ENCODE measurements at places on chromosomes 12 and 14. TPM values are rescaled to one million over a fixed set of nuclear protein-coding genes. Genes with fewer than 3 reads are reported as not detected.

GRCh38 chr12:57630891-57631433 is 2.0 kb downstream of the B4GALNT1 start:
- no peaks in the 10 kb centered on the region for H3K36me3 ChIP-seq
- no peak for DNase-seq
- peaks cover 65% of the 10 kb centered on the region for H3K27me3 ChIP-seq

DNA sequence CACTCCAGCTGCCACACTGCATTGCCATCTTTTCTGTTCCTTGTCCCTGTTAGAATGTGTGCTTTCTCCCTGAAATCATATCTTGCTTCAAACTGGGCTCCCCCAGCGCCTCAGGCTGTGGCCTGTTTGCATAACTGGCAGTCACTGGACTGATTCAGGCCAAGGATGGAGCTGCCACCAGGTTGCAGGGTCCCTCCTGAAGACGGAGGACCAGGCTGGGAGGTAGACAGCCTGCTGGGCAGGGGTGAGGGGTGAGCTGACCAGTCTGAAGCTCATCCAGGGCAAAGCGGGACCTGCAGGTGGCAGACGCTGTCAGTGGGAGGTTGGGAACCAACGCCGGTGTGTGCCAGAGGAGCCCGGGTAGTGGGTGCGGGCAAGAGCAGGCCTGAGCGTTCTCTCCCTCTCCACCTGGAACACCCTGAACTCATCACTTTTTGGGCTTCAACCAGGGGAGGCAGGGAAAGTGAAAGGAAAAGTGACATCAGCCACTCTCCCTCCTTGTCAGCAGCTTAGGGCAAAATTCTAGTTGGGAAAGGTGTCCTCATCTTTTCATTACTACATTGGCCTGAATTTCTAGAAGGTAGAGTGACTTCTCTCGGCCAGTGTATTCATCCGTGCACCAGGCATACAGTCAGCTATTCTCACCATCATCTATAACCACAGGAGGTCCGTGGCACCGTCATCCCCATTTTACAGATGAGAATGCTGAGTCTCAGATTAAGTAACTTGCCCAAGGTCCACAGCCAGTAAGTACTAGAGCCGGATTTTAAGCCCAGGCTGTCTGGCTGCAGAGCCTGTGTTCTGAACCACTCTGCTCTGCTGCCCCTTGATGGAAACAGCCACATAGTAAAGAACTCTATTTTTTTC is 219.1 kb downstream of the SLC41A2 start:
- H3K4me3 ChIP-seq: no peak overlapping the region
- H3K27ac ChIP-seq: no peak overlapping the region
- H3K4me1 ChIP-seq: peaks cover 62% of the 10 kb centered on the region

DNA sequence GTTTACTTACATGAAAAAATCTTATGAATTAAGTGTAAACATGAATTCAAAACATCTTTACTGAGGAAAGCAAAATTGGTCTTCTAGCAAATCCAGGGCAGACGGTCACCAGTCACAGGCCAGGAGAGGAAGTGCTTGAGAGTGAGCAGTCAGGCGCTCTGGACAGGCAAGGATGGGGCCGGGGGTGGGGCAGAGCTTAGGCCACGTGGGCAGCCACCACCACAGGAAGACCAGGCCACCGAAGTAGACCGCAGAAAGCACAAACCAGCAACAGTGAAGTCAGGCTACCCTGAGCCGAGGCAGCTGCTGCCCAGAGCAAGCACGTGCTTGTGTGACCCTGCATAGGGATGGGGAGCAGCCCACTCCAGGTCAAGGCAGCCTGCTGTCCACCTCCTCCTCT is 33.5 kb downstream of the SLC6A12 start:
- H3K4me1 ChIP-seq: no peaks in the 10 kb centered on the region
- no peak overlapping the region for H3K27ac ChIP-seq
- no peak overlapping the region for H3K4me3 ChIP-seq
- no peaks in the 10 kb centered on the region for H3K36me3 ChIP-seq
- no peak for DNase-seq

GRCh38 chr12:110343736-110344555 is 59.6 kb downstream of the ANAPC7 start:
- peaks cover 17% of the 10 kb centered on the region for H3K4me1 ChIP-seq
- H3K36me3 ChIP-seq: peaks cover 67% of the 10 kb centered on the region
- no peak for DNase-seq
- H3K27me3 ChIP-seq: no peaks in the 10 kb centered on the region

- no peaks in the 10 kb centered on the region for H3K27me3 ChIP-seq
- no peaks in the 10 kb centered on the region for H3K36me3 ChIP-seq
- H3K27ac ChIP-seq: no peak overlapping the region
- H3K4me3 ChIP-seq: no peak overlapping the region
- H3K4me1 ChIP-seq: no peaks in the 10 kb centered on the region
These were observed 108.9 kb downstream of the SLC6A15 start for GRCh38 chr12:84803661-84804060.

Gene NFE2
- total RNA-seq: not detected

DNA sequence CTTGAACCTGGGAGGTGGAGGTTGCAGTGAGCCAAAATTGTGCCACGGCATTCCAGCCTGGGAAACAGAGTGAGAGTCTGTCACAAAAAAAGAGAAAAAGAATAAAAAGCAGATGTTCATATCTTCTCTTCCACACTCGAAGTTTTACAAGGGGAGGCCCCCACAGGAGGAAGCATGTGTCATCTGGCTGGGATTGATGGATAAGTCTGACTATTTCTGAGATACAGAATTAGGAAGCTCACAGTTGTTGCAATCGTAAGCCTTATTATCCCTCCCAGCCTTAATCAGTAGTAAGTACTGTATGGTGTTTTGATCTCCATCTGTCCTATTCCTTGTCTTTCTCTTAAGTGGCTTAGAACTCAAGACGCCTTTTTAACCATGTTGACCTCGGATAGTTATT is 31.9 kb upstream of the RASSF8 start:
- no peak for DNase-seq
- H3K4me3 ChIP-seq: no peak overlapping the region
- H3K4me1 ChIP-seq: no peaks in the 10 kb centered on the region
- H3K36me3 ChIP-seq: no peaks in the 10 kb centered on the region

Gene SERPINA9
- not detected for total RNA-seq

GRCh38 chr12:27652174-27652763 is 44.0 kb upstream of the REP15 start:
- H3K4me3 ChIP-seq: no peak overlapping the region
- H3K27me3 ChIP-seq: no peaks in the 10 kb centered on the region
- H3K4me1 ChIP-seq: peaks cover 4% of the 10 kb centered on the region
- peak; percentile 44 for DNase-seq

DNA sequence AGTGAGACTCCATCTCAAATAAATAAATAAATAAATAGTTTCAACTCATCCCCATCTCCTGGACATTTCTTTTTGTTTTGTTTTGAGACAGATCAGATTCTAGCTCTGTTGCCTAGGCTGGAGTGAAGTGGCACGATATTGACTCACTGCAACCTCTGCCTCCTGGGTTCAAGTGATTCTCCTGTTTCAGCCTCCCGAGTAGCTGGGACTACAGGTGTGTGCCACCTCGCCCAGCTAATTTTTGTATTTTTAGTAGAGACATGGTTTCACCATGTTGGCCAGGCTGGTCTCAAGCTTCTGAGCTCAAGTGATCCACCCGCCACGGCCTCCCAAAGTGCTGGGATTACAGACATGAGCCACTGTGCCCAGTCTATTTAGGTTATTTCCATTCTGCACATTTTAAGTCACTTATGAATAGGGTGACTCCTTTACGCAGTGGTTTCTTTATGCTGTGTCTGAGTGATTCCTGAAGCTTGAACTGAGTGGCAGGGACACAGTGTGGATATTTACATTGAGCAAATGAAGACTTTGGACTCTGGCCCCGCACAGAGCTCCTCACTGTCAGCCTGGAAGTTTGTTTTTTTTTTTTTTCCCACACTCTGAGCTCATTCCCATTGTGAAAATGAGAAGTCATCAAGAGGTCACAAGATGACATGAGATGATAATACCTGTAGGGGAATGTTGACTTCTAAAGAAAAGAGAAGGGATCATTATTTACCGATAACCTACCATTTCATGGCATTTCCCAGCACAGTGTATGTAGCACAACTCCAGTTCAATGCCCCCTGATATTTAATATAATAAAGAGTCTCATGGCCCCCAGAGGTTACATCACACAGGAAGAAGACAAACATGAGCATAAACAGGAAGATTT is 72.6 kb downstream of the TBX3 start:
- peaks cover 8% of the 10 kb centered on the region for H3K27me3 ChIP-seq
- no peak overlapping the region for H3K27ac ChIP-seq
- no peaks in the 10 kb centered on the region for H3K4me1 ChIP-seq

DNA sequence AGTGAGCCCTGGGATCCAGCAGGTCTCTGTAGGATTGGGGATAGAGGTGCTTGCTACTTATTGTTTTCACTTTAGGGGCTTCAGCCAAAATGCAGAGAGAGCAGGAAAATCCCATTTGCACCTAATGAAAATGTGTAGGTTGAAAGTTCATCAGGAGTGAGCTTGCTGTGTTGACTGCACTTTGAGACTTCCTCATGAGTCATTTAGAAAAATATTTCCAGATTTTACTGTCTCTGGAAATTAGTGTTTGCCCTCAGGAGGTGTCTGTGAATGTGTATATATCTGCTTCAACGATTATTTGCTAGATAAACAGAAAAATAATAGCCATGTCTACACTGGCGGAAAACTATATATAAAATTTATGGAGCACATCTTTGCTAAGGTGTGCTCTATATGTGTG is 159.3 kb downstream of the CAND1 start:
- H3K27me3 ChIP-seq: no peaks in the 10 kb centered on the region
- no peak overlapping the region for H3K4me3 ChIP-seq
- H3K4me1 ChIP-seq: peaks cover 6% of the 10 kb centered on the region
- no peak for DNase-seq

Gene CLIP1
- 50.7 TPM for total RNA-seq

DNA sequence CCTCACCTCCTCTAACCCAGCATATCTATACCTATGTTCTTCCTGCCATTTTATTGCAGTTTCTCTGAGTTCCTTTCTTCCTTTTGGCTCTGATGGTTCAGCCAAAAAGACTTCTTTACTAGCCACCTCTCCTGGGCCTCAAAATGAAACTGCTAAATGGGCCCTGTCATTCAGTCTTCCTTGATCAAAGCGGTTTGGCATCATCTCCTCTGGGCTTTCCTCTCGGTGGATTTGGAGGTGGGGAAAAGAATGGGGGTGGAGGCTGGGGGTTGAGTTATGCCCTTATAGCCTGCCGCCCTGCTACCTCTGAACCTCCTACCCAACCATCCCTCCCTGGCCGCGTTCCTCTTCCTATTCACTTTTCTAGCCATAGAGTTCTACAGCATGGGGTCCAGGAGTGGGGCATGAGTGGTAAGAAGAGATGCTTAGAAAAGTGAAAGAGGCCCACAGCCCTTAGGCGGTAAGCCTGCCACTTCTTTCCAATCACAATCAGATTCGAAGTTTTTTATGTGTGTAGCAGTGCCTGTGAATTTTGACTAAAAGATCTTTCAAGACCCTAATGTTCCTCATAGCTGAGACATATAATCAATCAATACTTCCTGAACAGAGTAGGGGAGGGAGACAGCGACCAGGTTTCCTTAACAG is 2.5 kb downstream of the AJUBA start:
- H3K36me3 ChIP-seq: no peaks in the 10 kb centered on the region
- H3K27ac ChIP-seq: no peak overlapping the region
- DNase-seq: no peak
- H3K4me1 ChIP-seq: no peaks in the 10 kb centered on the region
- H3K4me3 ChIP-seq: peak overlapping the region; percentile 28
- no peaks in the 10 kb centered on the region for H3K27me3 ChIP-seq

- no peaks in the 10 kb centered on the region for H3K36me3 ChIP-seq
- H3K27ac ChIP-seq: no peak overlapping the region
- no peak for DNase-seq
- no peak overlapping the region for H3K4me3 ChIP-seq
- no peaks in the 10 kb centered on the region for H3K27me3 ChIP-seq
These were observed 1035.0 kb downstream of the SLC16A7 start for GRCh38 chr12:60630796-60631195.

Gene LBHD2
- not detected for total RNA-seq

DNA sequence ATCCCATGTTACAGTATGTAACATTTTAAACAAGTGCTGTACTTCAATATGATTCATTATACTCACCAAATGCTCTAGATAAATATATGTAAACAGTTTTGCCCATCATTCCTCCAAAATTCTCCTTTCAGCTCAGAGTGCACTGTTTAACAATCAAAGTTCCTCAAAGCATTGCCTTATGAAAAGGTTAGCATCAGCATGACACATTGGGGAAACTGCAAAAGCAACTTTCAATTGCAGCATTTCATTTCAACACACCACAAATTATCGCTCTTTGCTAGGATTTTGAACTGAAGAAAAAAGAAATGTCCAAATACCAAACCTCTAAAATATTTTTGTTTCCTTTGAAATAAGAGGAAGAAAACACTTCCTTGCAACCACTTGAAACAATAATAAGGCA is 413.2 kb downstream of the FLRT2 start:
- H3K27me3 ChIP-seq: no peaks in the 10 kb centered on the region
- peaks cover 30% of the 10 kb centered on the region for H3K4me1 ChIP-seq
- no peak overlapping the region for H3K4me3 ChIP-seq
- H3K27ac ChIP-seq: no peak overlapping the region
- DNase-seq: no peak

DNA sequence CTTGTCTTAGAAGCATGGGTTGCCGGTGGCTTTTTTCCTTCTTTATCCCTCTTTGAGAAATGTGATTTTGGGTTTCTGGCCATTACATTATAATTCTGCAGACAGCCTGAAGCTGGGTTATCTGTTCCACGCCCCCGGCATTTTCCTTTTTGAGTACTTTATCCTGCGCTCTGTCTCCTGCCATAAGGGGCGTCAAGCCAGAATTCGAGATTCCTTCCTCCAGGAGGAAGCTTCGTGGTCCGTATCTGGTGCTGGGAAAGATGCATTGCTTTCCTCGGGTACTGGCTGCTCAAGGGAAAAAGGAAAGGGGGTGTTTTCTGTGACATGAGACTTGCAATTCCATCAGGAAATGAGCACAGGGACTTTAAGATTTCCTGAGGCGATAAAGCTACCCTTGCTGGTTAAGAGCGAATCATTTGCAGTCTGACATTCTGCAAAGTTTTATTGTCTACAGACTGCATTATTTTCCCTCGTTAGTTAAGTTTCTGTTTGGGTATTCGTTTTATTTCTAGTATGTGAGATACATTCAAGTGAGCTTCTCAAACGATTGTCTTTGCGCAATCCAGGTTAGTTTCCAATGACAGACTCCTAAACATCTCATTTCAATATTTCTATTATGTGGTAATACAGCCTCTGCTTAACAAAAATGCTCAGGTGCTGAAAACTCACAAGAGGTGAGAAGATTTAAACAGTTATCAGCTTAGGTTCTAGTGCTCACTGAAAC is 694 bp downstream of the AKAP5 start:
- peak overlapping the region; percentile 79 for H3K4me3 ChIP-seq
- peaks cover 3% of the 10 kb centered on the region for H3K36me3 ChIP-seq
- no peak for DNase-seq
- H3K4me1 ChIP-seq: peaks cover 37% of the 10 kb centered on the region
- H3K27me3 ChIP-seq: no peaks in the 10 kb centered on the region

GRCh38 chr14:104306450-104307040 is 168.2 kb downstream of the KIF26A start:
- H3K4me1 ChIP-seq: no peaks in the 10 kb centered on the region
- H3K4me3 ChIP-seq: no peak overlapping the region
- H3K27ac ChIP-seq: no peak overlapping the region
- H3K36me3 ChIP-seq: no peaks in the 10 kb centered on the region
- H3K27me3 ChIP-seq: no peaks in the 10 kb centered on the region

Gene MGP
- total RNA-seq: not detected
